ENCODE measurements at places on chromosomes 5 and 9.
A peak's percentile ranks its signal among the peaks of the same experiment; 100 is the strongest.

- DNase-seq, result peak; percentile 62
These were observed 556 bp downstream of the PCDHGC3 start for GRCh38 chr5:141476132-141476911.

DNA sequence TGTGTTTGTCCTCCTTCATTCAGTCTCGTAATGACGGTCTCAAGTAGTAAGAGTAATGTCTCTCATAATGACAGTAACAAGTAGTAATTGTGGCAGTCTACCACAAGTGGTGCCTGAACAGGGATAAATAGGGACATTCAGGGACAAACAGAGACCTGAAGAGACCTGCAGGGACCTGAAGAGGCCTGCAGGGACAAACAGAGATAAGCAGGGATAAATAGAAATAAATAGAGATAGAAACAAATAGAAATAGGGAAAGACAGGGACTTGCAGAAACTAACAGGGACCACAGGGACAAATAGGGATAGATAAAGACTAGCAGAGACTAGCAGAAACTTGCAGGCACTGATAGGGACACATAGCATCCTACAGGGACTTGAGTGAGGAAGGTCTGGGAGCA is 7.9 kb downstream of the UGT3A2 start:
- no peak for DNase-seq

DNA sequence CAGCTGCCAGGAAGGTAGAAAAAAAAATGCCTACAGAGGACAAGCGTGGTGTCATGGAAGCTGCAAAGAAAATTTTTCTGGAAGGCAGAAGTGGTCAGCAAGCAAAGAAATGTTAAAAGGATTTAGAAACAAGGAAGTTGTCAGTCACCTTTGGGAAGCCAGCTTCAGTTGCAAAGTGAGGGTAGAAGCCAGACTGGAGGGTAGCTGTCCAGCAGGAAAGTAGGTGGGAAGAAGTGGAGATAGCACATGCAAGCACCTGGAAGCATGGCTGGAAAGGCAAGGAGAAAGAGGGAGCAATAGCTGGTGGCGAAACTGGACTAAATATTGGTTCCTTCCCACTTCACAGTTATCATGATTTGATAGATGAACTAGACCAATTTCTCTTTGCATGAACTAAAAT is 54.3 kb downstream of the ADRB2 start:
- DNase-seq, result no peak

GRCh38 chr5:9927521-9927997 is 297.4 kb upstream of the TAS2R1 start:
- DNase-seq, result no peak

- DNase-seq, result no peak
These were observed 134.8 kb downstream of the UGCG start for GRCh38 chr9:112031400-112031799.

GRCh38 chr9:21653091-21653490 is 149.3 kb upstream of the MTAP start:
- no peak for DNase-seq

GRCh38 chr9:13431222-13431536 is 151.7 kb upstream of the MPDZ start:
- DNase-seq, result no peak

DNA sequence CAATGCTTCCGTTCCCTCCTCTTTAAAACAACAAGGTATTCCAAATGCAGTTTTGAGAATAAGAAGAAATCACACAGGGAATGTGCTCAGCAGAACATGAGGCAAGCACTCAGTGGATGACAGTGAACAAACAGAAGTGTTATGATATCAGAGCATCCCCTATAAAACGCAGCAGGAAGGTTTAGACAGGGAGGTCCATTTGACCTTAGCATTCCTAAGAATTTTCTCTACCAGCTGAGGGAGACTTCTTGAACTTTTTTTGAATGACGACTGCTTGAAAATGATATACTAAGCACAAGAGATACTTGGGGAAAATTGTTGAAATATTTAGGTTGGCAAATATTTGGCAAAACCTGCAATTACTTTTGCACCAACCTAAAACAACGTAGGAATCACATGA is 3.9 kb downstream of the AMACR start:
- DNase-seq, result no peak

- no peak for DNase-seq
These were observed 73.1 kb downstream of the FEM1C start for GRCh38 chr5:115471345-115472063.

Measured in NB4 (cell line).